HT-29 (cell line): ENCODE measurements at places on chromosomes 11 and 22. TPM values are rescaled to one million over a fixed set of nuclear protein-coding genes. Genes with fewer than 3 reads are reported as not detected.

Gene BDNF
- total RNA-seq = 0.37 and 0.53 TPM in 2 replicates

Gene MAJIN
- total RNA-seq = not detected in 2 replicates

Gene PARVA
- 13.9 and 16.7 TPM in 2 replicates for total RNA-seq

Gene ADAMTS8
- total RNA-seq = not detected in 2 replicates

Gene ANGPTL5
- total RNA-seq = not detected in 2 replicates

Gene SERPIND1
- total RNA-seq = not detected in 2 replicates
